NB4 (cell line): ENCODE measurements at places on chromosomes 4 and X.

GRCh38 chr4:498328-498904 lies 540 bp downstream of the ZNF721 start:
- DNase-seq: peak; percentile 17

DNA sequence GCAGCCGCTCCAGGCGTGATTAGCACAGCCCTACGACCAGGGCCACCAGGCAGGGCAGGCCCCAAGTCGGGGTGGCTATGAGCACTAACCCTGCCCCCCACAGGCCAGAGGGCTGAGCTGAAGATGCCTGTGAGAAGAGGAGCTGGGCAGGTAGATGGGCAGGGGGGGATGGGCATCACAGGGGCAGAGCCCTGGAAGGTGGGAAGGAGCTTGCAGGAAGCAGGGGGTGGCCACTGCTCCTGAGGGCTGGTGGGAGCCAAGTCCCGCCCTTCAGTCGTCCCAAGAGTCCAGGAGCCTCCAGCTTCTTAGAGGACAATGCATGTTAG lies 7.3 kb upstream of the MXD4 start:
- no peak for DNase-seq

DNA sequence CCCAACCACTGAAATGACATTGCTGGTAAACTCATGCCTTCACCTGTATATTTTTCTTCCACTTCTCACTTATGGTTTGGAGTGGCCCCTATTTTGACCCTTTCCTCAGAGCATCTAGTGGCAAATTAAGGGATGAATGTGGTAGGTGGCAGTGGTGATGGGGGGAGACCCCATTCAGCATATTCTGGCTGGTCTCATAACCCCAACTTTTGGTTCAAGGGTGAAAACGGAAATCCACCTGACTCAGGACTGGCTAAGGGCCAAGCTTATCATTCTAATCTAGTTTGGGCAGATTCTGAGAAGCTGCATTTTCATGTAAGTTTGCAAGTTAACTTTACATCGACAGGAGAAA lies 47.0 kb upstream of the NSUN7 start:
- DNase-seq: no peak

GRCh38 chr4:37442062-37442323 lies 197.4 kb downstream of the NWD2 start:
- no peak for DNase-seq

DNA sequence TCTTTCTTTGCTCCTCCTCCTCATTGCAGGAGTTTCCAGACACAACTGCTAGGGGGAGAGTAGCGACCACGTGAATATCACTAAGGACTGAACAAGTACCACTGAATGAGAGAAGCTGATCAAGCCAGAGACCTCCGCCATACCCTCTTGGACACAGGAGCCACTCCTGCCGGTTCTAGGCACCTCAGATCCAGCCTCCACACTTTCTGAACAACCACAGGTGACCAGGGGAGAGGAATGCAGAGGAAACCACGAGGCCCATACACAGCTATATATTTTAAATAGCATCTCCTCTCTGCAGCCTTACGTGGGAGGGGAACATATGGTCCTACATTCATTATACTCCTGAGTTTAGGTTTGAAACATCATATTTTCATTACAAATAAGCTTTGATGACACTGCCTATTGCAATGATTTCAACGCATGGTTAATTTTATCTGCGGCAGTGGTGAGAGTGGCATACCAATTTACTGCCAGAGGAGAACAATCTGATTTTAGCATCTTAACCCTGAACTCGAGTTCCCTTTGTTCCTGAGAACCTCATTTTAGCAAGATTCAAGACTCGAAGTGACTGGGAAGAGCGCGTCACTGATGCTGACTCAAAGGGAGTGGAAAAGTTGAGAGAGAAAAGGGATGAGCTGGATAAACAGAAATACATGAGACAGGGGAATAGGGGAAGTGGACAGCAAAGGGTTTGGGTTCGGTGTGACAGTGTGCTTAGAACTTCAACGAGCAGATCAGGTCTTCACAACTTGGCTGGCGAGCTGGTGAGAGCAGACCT lies 231.7 kb upstream of the PPARGC1A start:
- DNase-seq: no peak

DNA sequence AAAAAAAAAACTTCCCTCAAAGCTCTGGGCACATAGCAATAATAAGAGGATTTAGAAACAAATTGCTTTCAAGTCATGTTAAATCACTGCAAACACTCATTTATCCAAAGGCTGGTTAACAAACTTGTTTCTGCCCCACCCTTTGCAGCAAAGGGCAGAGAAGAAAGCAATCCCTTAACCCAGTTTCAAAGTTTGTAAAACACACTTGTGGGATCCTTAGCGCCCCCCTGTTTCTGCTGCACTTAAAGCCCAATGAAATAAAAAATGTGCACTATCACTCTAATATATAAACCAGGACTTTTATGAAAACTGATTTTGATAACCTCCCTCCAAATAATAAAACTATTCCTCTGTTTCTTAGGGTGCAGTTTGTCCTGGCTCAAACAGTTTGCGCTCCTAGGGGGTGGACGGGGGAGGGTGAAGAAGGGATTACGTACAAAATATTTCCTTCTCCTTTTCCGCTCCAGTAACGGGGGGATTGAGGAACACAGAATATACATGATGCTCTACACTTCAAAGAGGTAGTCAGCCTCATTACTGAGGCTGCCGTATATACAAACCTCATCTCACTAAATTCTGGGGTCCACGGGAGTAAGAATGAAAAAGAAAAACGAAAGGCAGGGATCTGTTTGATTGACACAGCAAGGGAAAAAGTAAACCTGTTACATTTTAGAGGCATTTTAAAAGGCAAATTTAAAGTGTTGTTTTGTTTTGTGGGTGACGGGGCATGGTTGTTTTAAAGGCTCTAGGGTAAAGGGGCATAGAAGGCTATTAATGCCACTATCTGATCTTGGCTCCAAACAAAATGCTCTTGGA lies 3.1 kb upstream of the PCDH10 start:
- no peak for DNase-seq

DNA sequence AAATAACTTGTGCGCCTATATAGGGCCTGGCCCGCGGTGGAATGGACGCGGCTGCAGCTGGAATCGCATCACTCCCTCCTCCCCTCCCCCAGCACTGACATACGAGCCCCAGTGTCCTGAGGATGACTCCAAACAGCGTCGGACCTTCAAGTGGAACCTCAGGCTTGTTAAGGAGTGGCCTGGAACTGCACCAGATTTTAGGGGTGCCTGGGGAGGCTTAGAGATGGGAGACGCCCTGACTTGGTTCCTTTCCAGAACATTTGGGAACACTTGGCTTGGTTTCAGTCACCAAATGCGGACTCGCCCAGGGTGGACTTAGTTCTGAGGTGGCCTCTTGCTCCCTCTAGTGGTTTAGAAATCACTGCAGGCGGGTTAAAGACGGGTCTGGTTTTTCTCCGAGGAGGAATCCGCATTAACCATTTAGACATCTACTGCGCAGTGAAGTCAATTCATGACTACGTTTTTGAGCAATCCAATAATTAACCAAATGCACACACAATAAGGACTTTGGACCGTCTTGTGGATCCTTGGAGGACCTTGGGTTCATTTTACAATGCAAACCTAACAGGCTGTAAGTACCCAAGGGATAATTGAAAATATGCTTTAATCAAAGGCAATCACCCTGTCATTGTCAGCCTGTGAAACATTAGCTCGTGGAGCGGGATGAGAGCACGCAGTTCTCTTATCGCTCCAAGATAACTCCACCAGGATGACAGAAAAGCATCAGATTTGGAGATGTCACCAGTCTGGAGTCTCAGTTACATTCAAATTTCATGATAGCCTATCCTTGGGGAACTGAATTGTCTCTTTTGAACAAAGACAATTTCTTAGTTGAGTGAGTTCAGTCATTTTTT lies 11.2 kb upstream of the PDGFRA start:
- DNase-seq: peak; percentile 75

DNA sequence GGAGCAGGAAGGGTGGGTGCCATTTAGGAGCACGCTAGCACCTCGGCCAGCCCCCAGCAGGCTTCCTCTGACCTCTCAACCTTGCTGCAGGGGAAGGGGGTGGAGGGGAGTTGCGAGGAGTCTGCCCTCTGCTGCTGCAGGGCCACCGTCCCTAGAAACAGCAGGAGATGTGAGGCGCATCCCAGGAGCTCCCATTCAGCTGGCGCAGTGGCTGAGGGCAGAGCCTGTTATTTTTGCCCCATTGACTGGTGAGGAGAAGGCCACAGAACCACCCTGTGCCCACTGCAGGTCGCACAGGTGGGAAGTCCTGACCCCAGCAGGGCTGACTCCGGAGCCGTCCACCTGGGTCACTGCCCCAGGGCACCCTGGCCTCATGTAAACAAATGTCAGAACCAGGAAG lies 8.0 kb downstream of the PDE6B start:
- no peak for DNase-seq

DNA sequence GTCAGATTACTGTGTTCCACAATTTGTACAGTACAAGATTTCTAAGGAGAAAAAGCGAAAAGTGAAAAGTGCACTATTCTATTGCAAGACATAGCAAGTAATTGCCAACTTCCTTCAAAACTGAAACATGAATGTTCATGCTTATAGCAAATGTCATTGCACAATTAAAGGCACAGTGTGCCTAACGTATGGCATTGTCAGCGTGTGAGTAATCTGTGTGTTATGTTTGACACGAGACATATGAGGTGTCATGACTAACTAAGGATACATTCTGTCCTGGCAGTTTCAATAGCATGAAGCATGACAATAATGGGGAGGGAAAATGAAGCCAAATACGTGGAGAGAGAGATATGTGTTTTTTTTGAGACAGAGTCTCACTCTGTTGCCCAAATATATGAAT lies 33.6 kb upstream of the TBC1D9 start:
- DNase-seq: no peak

GRCh38 chr4:185167234-185167633 lies 24.2 kb downstream of the SLC25A4 start:
- DNase-seq: no peak

DNA sequence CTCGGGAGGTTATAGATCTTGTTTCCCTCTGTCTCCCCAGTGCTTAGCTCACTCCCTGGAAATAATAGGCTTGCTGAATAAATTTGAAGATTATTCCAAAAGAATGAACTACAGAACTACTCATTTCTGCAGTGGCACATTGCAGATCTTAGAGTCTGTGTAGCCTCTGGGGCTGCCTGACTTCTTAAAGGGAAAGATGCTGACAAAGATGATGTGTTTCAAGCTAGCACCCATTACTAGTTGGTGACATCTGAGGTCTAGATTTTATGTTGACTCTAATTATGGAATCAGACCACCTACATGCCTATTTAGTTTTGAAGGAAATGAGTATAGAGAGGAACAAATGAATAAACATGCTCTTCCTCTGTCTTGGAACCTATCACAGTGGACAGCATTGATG lies 123.7 kb upstream of the KCNIP4 start:
- DNase-seq: no peak

GRCh38 chrX:42017971-42018370 lies 94.6 kb upstream of the CASK start:
- DNase-seq: no peak

DNA sequence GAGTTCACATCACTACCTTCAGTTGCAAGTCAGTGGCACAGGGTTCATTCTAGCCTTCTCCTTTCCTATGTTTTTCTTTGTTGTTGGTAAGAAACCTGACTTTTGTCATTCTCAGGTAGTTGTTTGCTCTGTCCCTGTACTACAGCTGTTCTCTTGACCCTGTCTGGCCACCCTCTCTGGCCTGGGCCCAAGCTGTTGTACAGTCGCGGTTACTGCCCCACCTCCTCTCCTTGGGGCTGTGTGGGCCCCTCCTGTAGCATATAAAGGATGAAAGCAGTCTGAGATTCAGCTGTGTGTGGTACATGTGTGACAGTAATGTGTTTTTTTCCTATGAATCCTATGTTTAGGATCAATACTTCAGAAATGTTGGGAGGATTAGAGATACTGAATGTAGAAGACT lies 12.5 kb downstream of the MOB1B start:
- DNase-seq: no peak

- no peak for DNase-seq
These were observed 448.1 kb upstream of the RASGEF1B start for GRCh38 chr4:81919810-81920209.

DNA sequence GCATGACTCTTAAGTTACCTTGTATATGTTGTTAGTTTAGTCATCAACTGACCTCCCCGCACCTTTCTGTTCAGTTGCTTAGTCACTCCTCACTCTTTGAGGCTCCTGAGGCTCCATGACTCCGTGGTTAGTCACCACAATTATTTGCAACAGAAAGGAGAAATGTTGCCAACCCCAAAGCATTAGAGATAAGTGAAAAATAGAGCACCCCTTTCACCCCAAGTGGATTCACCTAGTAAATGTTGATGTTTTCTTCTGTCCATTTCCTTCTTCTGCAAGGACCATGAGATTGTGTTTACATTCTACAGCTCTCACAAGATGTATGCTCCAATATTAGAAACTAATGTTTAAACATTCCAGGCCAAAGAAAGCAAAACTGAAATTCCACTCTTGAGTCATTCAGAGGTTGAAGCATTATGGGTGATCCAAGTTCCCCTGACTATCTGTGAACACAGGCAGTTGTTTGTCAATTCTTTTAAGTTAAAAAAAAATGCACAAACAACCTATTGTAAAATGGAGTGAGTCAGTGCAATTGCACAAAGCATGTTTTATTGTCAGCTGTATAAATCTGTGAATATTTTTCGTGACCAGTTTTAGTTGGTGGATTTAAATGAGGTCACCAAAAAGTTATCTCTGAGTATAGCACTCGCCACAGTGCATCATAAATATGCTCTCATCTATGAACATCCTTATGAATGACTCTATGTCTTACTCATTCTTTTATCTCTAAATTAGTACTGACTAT lies 552.4 kb upstream of the MAGEB2 start:
- DNase-seq: peak; percentile 2

GRCh38 chr4:82419451-82419850 lies 10.8 kb downstream of the HNRNPDL start:
- DNase-seq: peak; percentile 50

- DNase-seq: no peak
These were observed 49.9 kb upstream of the CPEB2 start for GRCh38 chr4:14952352-14952751.

GRCh38 chr4:159349332-159349731 lies 246.5 kb downstream of the RAPGEF2 start:
- no peak for DNase-seq

- peak; percentile 44 for DNase-seq
These were observed 16.8 kb downstream of the CD38 start for GRCh38 chr4:15794905-15795304.

GRCh38 chr4:142393127-142393526 lies 453.0 kb downstream of the INPP4B start:
- DNase-seq: no peak

DNA sequence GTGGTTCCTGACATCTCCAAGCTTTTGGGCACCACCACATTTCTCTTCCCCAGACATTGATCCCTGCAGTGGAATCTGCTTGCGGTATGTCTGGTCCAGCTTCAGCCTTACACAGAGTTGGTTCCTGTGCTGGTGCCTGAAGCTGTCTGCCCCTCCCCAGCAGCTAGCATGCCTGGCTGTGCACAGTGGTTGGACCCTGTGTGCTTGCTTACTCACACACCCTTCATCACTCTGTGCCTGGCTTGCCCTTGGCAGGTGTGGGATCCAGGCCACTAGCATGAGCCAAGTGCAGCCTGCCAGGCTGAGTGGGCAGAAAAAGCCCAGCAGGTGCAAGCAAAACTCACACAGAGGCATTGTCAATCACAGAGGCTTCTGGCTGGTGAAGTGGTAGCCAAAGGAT lies 473.8 kb downstream of the ACTRT1 start:
- no peak for DNase-seq

- DNase-seq: no peak
These were observed 48.5 kb downstream of the MRPL1 start for GRCh38 chr4:77911091-77911490.
